ENCODE measurements at places on chromosomes 11 and 22.

DNA sequence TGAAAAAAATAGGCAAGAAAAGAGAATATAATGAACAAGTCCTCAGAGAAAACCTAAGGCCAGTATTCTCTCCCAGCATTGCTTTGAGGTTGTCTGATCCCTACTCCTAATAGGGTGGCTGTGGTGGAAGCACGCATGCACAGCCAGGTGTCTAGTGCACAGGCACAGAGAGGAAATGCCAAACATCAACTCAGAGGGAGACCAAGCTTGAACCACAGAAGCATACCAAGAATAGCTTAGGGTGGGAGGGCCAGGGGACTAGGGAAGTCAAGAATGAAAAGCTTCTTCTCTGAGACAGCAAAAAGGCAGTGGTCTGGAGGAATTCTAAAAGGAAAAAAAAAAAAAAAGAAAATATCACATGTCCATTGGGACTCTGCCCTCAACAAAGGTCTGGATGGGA lies 244.1 kb upstream of the API5 start:
- DNase-seq, result no peak

DNA sequence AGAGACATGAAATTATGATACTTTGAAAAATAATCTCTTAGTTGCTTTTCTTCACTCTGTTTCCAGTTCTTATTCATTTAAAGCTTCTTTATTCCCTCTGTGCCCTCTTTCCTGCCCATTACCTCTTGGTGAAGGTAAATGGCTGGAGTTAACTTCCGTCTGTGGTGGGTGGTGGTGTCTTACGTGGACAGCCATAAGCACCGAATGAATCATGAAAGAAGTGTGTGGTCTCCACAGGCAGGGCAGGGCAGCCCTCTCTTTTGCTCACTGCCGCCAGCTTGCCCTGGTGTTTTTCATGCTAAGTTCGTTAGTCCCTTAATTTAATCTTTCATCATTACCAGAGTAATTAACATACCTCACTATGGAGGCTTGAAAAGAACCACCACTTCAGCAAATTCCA lies 98.7 kb upstream of the SORL1-AS1 start:
- DNase-seq, result no peak

DNA sequence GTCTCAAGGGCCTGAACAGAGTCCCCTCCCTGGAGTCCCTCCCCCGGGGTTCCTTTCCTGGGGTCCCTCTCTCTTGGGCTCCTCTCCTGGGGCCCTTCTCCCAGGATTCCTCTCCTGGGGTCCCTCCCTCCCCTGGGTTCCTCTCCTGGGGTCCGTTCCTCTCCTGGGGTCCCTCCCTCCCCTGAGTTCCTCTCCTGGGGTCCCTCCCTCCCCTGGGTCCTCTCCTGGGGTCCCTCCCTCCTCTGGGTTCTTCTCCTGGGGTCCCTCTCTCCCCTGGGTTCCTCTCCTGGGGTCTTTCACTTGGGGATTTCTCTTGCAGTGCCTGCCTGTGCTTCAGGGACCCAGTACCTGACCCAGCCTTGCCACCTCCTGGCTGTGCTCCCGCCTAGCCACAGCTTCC lies 386.1 kb downstream of the TBC1D22A start:
- no peak for DNase-seq

DNA sequence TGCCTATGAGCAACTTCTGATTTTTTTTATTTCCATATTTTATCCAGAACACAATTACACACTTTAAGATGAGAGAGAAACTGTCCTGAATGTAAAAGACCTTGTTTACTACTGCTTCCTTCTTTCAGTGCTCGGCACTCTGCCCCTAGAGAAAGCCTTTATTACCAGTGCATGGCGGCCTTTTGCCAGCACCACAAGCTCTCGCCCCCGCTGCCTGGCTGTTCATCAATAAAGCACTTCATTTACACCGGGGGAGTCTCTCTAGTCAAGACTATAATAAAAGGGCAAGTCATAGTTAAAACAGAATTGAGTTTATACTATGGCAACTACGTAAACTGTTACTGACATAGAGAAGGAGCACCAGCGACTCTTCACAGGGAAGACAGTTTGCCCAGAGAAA lies 259.5 kb downstream of the CADM1 start:
- DNase-seq, result no peak

- no peak for DNase-seq
Observed at GRCh38 chr11:58498464-58498863, 9.4 kb downstream of the OR5B21 start.

GRCh38 chr22:19522190-19522880 lies 1.9 kb downstream of the CLDN5 start:
- no peak for DNase-seq

DNA sequence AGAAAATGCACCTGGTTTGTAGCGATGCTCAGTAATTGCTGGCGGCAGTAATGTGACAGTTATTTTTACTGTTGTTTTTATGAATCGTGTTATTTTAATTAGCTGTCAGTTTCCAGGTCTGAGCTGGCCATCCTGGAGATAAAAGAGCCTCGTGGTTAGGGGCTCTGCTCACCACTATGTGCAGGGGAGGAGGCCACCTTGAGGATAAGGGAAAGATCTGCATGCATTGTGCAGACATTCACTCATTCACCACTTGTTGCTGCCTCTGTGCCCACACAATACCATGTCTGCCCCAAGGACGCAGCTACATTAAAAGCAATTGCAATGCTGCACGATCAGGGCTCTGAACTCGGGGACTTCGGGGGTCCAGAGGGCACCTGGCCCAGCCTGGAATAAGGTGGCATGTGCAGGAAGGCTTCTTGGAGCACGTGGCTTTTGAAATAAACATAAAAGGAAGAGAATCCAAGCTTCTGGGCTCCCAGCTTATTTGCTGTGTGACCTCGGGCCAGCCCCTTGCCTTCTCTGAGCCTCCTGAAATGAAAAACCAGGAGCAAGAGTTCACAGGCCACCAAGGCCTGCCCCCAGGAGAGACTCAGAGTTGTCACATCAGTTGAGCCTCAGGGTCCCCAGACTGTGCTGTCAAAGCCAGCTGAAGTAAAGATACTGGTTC lies 44.7 kb upstream of the SHISAL1 start:
- DNase-seq, result no peak

- DNase-seq, result no peak
Observed at GRCh38 chr11:16049611-16050010, 306.7 kb downstream of the SOX6 start.

GRCh38 chr11:96213500-96213899 lies 129.5 kb downstream of the MAML2 start:
- DNase-seq, result peak; percentile 74

DNA sequence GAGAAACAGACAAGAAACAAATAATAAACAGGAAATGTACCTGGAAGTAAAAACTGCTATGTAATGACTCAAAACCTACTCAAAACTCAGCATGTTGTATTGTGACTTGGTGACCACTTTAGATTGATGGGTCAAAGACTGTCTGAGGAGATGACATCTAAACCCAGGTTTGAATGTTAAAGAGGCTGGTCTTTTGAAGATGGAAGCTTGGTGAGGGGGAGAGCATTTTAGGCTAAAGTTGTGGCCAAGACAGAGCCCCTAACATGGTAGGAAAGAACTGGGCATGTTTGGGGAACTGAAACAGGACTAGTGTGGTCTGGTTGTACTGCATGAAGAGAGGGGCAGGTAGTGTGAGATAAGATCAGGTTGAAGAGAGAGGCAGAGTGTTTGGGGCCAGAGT lies 85.3 kb upstream of the MYO18B start:
- no peak for DNase-seq

GRCh38 chr22:37228106-37229011 lies 15.7 kb downstream of the RAC2 start:
- no peak for DNase-seq

DNA sequence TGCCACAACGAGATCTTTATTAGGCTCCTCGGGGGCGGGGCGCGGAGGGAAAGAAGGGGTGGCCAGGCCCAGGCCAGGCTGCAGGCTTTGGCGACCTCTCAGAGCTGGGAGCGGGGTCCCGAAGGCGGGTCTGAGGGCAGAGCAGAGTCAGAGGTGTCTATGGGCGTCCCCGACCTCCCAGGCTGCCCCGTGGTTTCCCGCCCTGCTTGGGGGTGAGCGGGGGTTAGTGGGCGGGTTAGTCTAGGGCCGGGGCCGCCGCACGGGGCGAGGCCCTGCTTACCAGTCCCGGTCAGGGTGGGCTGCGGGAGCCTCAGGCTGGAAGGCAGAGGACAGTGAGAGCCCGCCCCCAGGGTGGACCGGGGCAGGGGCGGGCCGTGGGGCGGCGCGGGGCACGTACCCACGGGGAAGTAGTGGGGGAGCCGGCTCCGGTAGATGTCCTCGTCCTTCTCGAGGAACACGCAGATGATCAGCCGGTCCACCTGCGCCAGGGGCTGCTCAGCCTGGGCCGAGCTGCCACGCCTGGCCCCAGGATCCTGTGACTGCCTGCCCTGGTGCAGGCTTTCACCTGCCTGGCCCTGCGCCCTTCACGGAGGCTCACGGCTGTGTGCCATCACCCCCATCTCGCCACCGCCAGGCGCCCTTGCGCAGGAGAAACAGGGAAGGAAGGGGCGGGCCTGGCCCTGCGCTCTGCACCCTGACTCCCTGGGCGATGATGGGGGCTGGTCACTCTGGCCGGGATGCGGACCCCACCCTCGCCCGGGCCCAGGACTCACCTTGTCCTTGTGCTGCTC lies 12.5 kb downstream of the OTUB1 start:
- no peak for DNase-seq

GRCh38 chr11:16191868-16192240 lies 164.5 kb downstream of the SOX6 start:
- no peak for DNase-seq

DNA sequence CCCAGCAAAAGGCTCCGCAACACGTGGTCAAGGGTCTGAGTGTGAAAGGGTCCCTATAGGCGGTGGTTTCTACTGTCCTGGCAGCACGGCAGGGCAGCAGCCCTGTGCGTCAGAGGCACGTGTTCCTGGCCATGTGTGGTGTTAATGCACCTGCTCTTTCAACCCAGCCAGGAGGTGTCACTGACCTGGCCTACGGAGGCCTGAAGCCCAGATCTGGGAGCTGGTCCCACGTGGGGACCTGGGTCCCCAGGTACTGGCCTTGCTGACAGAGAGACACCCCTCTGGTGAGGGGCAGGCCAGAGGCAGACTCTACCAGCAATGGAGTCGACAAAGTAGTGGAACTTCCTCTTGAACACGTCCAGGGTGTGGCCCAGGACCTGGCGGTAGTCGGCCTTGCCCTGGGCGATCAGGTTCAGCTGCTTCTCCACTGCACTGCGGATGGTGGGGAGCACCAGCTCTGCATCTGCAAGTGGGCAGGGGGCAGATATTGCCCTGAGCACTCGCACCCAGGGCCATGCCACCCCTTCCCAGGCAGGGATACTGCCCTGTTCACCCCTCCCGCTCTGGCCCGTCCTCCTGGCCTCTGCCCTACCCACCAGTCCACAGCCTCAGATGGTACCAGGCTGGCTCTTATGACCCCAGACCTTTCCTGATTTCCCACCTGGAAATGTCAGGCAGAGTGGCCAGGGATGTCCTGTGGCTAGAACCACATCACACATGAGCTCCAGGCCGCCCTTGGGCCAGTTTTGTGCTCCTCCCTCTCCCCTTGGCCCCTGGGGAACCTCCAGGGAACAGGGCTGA lies 6.8 kb upstream of the PPM1F start:
- DNase-seq, result no peak

- no peak for DNase-seq
Observed at GRCh38 chr11:115179636-115180035, 324.6 kb downstream of the CADM1 start.

GRCh38 chr11:8477680-8478079 lies 116.3 kb downstream of the STK33 start:
- no peak for DNase-seq

Data from stromal cell of bone marrow (primary cell).